CD4-positive, alpha-beta T cell treated with Interferon alpha-2 for 1 hour (primary cell): ENCODE measurements at places on chromosomes 6 and 20.

DNA sequence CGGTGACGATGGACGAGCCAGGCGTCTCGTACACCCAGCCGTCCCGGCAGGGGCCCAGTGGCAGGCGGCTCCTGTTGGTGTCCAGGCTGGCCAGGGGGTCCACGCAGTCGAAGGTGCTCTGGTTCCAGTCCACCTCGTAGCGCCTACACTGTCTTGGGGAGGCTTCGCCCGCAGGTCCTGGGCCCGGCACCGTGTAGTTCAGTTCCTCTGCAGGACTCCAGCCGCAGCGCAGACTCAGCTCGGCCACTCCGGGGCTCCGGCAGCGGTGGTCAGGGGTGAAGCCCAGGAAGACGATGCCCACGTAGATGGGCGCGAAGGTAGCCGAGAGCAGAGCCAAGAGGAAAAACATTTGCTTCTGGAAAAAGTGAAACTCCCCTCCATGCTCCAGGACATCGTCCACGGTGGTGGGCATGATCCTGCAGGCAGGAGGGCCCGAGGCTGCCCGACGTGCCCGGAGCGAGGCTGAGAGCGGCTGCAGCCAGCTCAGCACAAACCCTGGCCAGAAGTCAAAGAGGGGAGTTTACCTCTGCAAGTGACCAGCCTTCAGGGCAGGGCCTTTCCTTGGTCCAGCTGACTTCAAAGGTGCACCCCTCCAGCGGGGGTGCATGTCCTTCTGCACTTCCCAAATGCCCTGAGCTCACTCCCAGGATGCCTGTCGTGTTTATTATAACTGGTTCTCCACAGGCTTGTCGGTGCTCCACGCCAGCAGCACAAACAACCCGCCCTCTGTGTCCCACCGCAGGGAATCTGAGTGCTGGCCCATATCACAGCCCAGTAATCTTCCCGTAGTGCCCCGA lies at the start of gene SLC22A2:
Gene SLC22A2 (minus strand): TSS at position 476 of the 797 bp plus-strand sequence. CDS start 64 bp downstream, at position 412.
- no peak for DNase-seq

DNA sequence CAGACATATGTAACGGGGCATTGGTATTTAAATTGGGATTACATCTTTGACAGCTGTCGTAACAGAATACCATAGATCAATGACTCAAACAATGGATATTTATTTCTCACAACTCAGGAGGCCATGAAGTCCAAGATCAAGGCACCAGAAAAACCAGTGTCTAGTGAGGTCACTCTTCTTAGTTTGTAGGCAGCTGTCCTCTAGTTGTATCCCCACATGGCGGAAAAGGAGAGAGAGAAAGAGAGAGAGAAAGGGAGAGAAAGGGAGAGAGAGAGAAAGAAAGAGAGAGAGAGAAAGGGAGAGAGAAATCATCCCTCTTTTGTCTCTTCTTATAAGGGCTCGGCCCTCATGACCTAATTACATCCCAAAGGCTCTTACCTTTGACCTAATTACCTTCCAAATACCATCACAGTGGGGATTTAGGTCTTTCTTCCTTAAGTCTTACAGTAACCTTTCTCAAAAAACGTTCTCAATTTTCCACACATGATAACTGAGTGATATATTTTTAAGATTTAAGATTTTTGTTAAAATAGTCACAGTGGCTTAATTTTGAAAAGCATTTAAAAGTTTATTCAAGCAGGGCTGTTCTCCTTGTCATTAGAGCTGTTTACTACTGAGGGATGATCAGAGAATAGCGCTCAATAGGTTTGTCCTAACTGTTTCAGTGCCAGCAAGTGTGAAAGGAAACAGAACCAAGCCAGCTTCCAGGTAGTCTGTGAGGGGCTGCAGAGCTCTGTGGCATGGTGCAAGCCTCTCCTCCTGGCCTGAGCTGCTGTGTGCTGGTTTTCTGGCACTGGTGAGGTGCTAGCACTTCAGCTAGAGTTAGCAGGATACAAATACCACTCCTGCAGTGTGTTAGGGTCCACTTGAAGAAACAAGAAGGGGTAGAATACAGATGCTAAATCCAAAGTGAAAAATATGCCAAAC lies 79.0 kb downstream of the IMPG1 start:
- DNase-seq, result no peak

- no peak for DNase-seq
Observed at GRCh38 chr6:52403627-52404026, 16.5 kb upstream of the EFHC1 start.

GRCh38 chr6:148738946-148739821 lies 7.6 kb upstream of the UST start:
- no peak for DNase-seq
